ENCODE measurements at places on chromosomes 13 and 19.

GRCh38 chr13:24821207-24821606, 57.2 kb downstream of the RNF17 start:
- no peak for DNase-seq

GRCh38 chr19:10112895-10113591, 1.6 kb downstream of the P2RY11 start:
- DNase-seq = peak; percentile 68

DNA sequence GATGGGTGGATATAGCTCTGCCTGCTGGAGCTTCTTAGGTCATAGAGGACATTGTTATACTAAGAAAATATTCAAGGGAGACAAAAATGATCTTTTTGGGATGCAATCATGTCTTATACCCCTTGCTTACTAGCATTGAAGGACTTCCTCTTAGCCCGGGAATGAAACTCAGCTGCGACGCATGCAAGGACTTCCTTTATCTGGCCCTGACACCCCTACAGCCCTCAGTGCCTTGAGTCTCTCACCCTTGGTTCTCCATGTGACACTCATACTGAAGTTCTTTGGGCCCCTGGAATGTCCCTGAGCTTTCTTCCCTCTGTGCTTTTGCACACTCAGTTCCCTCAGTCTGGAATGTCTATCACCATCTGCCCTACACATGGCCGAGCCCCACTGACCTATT, 72.5 kb upstream of the MTIF3 start:
- DNase-seq = no peak

DNA sequence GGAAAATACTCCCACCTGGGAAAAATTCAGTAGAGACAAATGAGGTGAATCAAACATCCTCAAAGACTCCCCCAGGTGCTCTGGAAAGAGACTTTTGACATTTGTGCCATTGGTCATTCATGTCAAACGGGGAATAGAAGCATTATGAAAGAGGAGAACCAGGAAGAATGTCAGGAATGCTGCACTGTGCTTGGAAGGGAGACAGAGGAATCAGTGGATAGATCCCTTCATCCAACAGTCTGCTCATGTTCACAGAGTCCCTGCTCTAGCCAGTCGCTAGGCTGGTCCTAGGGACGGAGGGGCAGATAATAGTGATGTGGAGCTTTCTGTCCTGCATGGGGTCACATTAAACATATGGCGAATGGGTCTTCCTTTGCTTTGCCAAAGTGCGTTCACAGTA, 384.4 kb downstream of the FGF9 start:
- DNase-seq = no peak

DNA sequence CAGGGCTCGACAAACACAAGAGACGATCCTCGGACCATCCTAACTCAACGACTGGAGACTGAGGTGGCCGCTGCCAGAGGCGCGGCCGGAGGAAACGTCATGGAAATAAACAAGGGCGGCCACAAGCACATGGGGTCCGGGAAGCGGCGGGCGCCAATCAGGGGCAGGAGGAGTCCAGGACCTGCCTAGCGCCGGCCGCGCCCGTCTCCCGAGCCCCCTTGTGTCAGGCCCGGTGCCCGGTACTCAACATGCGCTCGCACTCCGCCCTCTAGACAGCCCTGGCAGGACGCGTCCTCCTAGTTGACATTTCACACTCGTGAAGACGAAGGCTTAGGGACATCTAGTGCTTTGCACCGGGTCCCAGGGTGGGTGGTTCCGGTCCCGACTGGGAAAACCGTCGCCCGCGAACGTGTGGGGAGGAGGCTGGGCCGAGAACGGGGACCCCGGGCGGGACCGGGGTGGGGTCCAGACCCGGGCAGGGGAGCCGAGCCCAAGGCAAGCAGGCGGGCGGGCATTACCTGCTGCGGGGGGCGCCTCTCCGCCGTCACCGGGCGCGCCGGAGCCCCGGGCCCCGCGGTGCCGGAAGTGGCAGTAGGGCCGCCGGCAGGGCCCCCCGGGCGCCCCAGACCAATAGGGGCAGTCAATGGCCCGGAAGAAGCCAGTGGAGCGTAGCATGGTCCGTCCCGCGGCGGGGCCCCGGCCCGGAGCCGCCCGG, 442 bp downstream of the REXO1 start:
- DNase-seq = no peak

- no peak for DNase-seq
Observed at GRCh38 chr13:21291840-21292239, 115.4 kb downstream of the MRPL57 start.

DNA sequence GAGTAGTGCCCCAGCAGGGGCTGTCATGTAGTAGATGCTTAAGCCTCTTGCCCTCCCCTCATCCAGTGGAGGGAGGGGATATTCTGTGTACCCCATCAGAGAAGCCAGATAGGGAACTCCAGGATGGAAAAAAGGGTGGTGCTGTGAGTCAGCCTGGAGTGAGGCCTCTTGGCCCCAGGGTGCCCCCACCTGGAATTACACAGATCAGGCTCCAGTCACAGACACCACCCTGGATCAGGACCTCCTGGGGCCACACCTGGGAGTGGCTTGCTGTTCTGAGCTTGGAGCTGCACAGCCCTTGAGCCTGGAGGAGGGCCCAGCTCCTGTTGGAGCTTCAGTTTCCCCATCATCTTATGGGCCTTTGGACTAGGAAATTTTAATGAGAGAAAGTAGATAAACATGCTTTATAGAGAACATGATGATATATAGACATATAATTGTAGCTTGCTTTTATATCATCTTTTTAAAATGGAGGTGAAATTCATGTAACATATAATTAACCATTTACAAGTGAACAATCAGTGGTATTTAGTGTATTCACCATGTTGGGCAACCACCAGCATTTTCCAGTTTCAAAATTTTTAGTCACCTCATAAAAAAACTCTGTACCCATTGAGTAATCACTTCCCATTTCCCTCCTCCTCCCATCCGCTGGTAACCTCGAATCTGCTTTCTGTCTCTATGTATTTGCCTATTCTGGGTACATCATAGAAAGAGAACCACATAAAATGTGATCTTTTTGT, 24.6 kb downstream of the CYP4F22 start:
- no peak for DNase-seq

GRCh38 chr19:21838646-21839045, 2.7 kb upstream of the ZNF43 start:
- no peak for DNase-seq

GRCh38 chr13:88754141-88754540, 1083.0 kb downstream of the SLITRK5 start:
- DNase-seq = no peak

- no peak for DNase-seq
Observed at GRCh38 chr13:112635323-112635722, 47.4 kb upstream of the TUBGCP3 start.

DNA sequence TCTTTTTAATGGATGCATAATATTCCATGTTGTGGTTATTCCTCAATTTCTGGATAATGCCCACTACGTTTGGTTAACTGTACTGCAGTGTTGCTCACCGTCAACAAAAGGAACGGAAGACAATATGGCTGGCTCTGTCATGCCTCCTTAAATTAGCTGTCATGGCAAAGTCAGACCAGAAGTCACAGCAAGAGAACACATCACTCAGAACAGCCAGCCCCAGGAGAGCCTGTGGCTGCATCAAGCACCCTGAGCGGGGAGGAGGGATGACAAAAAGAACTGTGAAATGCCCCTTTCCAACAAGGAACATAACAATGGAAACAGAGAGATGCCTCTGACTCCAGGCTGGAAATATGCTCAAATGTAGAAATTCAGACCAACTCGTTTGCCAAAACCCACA, 366.0 kb upstream of the ZNF507 start:
- no peak for DNase-seq

GRCh38 chr19:3852614-3853254, 16.1 kb downstream of the ZFR2 start:
- DNase-seq = no peak

DNA sequence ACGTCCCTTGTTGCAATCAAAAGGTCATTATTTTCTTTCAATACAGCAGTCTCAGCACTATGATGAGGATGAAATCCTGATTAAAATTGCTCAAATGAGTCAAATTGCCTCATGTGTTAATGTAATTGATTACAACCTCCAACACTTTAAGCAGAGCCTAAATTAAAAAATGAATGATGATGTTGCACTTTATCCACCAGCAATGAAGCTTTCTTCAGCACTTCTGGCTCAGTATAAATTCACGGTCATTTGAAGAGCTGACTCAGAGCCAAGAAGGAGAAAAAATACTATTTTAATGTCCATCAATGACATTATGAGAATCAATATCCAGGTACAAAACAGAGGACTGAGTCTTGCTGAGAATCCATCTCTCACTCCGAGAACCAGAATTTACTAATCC, 792.6 kb upstream of the ATXN8OS start:
- no peak for DNase-seq

DNA sequence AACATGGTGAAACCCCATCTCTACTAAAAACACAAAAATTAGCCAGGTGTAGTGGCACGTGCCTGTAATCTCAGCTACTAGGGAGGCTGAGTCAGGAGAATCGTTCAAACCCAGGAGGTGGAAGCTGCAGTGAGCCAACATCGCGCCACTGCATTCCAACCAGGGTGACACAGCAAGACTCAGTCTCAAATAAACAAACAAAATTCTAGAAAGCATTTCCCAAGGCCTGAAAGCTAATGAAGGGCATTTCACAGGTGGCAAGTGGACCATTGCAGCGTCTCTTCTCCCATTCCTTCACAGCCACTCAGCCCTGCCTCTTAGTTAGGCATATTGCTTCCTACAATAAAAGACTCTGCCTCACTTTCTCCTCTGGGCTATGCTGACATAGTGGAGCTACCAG, 13.5 kb upstream of the RXFP2 start:
- DNase-seq = no peak

DNA sequence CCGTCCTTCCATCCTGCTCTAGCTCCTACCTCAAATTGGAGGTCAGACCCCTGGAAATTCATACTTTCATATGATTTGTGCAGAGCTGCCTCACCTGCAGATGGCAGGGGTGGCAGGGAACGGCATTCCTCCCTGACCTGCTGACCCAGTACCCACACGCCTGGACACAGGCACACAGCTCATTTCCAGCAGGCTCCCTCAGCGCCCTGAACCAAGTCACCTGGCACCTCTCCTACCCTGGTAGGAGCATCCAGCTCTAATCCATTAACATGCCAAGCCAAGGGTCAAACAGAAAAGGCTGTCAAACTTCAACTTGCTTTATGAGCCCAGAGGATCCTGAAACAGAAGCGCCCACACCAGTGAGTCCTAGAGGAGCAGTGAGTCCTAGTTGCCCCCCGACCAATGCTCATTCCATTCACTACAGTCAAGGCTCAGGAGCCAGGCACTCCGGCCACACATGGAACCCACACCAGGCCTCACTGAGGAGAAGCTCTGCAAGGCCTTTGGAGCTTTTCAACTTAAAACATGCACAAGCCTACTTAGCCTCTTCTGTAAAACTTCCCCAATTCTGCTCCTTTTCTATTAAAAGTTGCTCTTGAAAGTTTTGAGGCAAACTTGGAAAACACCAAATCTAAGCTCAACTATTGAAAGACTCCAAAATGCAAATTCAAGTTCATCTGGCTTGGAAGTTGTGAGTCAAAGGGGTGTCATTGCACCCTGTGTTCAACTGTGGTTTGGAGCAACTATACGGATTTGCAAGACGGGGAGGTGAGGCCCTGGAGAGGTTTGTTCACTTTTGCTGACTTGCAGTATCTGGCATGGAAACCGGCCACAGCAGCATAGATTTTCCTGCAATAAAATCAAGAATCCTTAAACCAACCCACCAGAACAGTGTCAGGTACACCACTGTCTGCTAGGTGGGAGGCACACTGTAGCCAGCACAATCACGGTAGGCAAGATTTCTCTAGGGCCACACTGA, 96.7 kb downstream of the CRYL1 start:
- no peak for DNase-seq

DNA sequence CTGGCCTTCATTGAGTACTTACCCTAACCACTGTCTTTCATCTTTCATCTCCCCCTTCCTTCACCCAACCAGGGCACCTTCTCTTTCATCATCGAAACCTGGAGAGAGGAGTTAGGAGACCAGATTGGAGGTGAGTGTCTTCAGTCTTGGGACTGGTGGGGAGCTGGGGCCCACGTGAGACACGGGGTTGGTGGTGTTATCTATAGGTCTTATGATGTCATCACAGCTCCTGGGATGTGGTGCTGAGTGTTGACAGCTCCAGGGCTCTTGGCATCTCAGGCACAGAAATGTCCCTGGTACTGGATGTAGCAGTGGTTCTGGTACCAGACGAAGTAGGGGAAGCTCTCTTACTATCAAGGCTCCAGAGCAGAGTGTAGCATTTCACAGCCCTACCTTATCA, 1.8 kb downstream of the DLL3 start:
- DNase-seq = no peak

DNA sequence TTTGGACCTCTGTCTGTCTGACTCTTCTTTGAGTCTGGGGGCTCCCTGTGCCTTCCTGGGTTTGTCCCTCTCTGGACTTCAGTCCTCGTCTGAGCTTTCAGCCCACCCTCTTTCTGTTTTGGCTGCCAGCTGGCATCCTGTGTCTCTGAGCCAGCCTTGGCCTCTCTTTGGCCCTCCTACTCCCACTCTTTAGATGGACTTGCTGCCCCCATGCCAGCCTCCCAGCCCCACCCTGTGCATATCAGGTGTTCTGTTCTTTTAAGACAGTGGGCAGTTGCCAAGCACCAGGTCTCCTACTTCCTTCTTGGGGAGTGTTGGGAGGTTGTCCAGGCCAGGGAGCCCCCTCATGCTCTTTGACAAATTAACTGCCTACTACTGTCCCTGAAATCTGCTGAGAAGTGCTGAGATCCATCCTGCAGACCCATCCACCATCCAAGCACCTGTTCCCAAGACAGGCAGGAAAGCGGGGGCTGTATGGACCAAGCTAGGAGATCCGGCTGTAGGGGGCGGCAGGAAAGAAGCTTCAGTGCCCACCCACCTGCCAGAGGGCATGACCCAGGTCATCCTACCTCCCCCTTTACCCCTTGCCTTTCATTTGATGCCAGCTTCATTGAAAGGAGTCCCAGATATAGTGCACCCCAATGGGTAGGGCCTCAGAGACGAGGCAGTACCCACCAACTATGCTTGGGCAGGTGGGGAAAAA, 9.6 kb downstream of the CIC start:
- no peak for DNase-seq

DNA sequence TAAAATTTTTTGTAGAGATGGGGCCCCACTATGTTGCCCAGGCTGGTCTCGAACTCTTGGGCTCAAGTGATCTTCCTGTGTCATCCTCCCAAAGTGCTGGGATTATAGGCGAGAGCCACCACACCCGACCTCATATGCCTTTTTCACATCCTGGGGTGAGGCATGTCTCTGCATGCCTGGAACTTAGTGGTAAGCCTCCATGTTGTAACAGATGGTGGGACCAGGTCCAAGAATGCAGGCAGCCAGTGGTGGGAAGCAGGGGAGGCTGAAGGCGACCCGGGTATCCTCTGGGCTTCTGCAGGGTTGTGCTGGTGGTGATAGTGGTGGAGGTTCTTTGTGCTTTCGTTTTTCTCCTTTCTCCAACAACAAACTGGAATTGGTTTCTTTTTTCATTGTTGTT, 30.1 kb upstream of the CCDC124 start:
- no peak for DNase-seq

- no peak for DNase-seq
Observed at GRCh38 chr13:49693191-49693733, 2.0 kb upstream of the EBPL start.

All from stimulated activated naive CD4-positive, alpha-beta T cell treated with Interleukin-2 at 50 U/mL for 16 hours (primary cell).